ENCODE measurements at places on chromosomes 5 and 9.

- peak; percentile 42 for DNase-seq
Measured at GRCh38 chr9:110623462-110624025, 44.0 kb upstream of the SVEP1 start.

DNA sequence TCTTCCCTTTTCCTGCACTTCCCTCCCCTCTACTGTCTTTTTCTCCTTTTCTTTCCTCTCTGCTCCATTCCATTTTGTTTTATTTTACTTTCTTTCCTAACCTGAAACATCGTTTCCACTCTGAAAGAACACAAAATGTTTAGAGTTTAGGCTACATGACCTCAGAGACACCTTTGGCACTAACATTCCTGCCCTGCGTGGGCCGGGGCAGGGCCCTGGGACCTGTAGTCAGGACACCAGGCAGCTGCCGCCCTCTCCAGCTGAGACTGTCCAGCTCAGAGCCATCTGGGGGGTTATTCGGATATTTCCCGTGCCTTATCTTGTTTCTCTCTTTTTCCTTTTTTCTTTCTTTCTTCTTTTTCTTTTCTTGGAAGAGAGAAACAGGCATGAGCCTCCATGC is 58.3 kb upstream of the ERCC6L2 start:
- DNase-seq: no peak

DNA sequence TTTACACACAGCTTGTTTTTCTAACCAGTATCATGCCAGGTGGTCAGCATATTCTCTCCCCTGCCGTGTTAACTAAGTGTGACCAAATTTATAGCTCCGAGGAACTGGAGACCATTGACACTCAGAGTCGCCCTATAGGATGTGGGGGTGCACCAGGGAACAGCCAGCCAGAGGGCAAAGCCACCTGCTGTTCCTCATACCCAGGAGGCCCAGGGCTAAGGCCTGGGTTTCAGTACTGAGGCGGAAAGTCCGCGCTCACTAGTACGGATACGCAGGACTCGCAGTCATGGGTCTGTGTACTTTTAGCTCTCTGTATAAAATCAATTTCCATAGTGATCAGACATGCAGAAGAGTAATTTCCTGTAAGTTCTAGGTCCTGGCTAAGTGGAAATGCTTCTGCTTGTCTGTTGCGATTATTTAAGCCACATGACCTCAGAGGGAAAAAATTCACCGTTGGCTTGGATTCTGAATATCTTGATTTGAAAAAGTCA is 247.0 kb downstream of the AOPEP start:
- DNase-seq: no peak

DNA sequence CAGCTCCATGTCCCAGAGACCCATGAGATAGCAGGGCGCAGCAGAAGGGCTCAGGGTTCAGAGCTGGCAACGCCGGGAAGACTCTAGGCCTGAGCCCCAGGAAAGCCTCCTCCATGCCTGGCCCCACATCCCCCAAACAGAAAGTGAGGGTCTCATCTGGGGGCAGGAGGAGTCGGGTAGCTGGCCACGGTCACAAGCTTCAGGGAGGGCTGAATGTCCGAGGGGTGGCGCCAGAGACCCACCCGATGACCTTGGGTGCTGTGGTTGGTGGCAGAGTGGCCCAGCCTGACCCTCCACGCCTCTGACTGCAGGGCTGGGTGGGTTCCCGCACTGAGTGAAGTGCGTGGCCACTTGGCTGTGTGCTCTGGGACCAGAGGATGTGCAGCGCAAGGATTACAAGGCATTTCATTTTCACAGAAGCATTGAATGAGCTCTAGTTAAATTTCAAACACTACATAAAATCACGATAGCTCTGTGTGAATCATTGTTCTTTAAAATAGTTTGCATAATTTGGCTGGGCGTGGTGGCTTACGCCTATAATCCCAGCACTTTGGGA is 3.0 kb downstream of the C8G start:
- DNase-seq: peak; percentile 29

DNA sequence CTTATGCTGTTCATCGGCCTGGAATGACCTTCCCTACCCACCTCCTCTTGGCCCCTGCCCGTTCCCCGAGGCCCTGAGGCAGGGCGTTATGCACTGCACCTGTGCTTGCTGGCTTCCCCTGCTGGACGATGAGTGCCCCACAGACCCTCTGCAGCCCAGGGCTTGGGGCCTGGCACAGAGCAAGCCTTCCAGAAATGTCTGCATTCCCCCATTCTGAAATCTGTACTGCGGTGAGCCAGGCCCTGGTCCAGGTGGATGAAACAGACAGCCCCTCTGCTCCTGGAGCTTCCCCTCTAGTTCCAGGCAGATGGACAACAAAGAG is 35.0 kb downstream of the UNC5A start:
- DNase-seq: no peak

GRCh38 chr5:128974567-128974966 is 9.3 kb downstream of the SLC27A6 start:
- DNase-seq: no peak

DNA sequence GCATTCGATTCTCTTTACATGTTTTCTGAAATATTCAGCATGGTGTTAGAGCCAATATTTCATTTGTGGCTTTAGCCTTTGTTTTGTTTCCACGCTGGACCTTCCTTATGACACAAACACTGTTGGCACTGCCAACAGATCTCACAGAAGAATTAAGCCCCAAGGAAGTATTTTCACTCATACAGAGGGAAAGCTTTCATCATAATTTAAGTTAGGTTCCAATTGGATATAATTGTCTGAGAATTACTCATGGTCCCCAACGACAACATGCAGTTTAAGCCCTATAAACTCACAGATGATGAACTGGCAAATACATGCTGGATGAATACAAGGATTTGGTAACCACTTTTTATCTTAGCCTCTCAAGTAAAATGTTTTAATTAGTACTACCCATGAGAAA is 259.5 kb downstream of the EBF1 start:
- DNase-seq: no peak

DNA sequence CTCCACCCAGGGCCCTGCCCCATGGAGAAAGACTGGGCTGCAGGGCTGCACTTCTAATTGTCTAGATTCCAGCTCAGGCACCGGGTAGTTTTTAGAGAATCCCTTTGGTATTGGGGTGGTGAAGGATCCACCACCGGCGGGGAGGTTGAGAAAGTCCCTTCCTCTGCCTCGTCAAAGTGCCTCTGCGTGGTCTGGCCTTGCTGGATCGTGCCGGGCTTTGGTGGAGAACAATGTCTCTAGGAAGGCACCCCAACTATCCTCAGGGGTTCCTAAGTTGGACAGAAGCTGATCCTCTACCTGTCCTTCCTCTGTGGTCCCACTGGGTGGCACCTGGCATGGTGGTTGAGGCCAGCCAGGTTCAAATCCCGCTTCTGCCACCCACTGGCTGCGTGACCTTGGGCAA is 7.3 kb upstream of the AMBP start:
- no peak for DNase-seq

GRCh38 chr5:120375248-120375647 is 88.9 kb upstream of the PRR16 start:
- no peak for DNase-seq

GRCh38 chr9:88922091-88922490 is 69.2 kb upstream of the S1PR3 start:
- DNase-seq: peak; percentile 77

DNA sequence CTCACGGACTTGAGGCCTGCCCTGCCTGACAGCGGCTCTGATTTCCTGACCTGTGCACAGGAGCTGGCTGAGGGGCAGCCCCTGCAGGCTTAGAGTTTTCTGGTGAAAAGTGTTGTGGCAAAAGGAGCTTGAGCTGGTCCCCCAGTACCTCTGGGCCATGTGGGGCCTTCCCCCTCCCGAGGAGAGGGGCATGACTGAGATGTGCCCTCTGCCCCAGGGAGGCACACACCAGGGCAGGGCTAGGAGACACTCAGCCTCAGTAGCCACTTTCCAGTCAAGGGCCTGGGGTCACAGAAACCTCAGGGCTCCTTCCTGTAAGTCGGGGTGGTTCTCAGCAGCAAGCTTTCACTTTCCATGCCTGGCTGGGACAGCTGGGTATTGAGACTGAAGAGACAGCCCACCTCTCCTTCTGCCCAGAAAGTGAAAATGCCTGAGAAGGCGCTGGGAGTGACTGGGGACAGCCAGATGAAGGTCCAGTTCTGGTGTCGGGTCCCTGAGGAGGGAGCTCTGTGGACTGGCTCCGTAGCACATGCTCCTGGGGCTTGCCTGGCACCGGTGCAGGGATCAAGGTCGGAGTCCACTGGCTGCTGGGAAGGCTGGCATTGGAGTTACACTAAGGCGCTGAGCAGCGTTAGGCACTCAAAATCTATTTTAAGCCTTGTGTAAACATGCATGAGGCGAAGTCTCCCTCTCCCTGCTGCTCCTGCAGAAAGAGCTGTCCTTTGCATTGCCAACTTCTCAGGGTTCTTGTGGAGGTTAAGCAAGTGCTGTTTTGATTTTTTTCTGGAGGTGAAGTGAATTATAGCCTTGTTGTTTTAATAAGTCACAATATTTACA is 394.9 kb downstream of the GADD45G start:
- peak; percentile 83 for DNase-seq

DNA sequence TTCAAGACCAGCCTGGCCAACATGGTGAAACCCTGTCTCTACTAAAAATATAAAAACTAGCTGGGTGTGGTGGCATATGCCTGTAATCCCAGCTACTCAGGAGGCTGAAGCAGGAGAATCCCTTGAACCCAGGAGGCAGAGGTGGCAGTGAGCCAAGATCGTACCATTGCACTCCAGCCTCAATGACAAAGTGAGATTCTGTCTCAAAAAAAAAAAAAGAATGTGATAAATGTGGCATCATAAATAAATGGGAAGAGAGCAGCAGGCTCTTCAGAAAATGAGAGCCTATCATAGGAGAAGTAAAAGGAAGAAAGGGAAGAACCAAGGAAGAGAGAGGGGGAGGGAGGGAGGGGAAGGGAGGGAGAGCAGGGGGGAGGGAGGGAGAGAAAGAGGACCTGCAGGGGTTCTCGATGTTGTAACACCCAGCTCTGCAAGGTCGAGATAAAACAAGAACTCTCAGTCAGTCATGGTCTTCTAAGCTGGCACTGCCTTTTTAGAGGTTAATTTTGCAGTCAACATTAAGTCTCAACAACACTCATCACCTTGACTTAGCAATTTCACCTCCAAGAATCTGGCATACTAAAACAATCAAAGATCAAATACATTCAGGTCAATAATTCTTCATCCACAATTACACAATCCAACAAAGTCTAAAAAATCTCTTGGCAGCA is 68.7 kb upstream of the SIMC1 start:
- no peak for DNase-seq

DNA sequence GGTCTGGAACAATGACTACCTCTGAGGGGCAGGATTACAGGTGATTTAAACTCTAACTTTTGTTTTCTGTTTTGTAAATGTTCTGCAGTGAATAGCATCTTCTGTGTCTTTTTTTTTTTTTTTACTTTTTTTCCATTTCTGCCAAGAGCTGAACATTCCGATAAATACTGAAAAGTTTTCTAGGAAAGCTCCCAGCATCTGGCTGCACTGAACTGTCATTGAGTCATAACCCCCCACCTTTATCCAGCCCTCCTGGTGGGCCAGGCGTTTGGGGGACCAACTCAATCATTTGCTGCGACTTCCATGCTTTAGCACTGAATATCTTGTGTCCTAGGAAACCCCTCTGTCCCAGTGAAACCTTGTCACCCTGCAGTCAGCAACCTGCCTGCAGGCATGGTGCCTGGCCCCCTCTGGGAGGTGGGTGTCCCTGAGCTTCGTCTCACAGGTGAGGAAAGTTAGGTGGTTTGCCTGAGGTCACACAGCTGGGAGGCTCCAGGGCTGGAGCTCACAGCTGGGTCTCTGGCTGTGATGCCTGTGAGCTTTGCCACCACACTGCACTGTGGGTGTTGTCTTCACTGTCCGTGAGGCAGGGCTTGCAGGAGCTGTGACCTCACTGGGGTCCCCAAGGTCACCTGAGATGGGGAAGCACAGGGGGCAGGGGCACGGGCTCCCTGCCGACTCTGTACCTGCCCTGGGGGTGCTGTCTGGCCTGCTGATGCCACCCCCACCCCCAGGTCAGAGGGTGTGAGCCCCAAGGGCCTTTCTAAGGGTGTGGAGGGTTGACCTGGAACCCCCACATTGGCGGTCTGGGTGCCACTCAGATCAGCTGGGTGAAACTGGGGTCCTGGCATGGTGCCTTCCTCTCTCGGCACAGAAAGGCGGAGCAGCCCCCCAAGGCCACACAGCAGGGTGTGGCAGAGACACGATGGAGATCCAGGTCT is 14.1 kb downstream of the PLPP7 start:
- DNase-seq: no peak

DNA sequence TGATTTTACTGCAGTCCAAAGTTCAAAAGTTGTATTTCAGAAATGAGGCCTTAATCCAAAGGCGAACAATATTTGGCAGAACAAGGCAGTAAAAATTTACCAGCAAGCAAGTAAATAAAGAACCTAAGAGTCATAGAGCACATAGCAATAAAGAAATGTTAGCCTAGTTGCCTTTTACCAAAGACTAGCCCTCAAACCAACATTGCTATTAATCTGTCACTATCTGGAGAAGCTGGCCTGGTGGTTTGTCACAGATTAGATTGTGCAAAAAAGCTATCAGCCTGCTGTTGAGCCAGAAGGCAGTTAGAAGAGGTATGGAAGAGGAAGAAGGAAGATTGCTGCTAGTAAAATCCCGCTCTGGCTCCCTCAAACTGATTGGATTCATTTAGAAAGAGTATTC is 304.7 kb upstream of the KLF4 start:
- no peak for DNase-seq

DNA sequence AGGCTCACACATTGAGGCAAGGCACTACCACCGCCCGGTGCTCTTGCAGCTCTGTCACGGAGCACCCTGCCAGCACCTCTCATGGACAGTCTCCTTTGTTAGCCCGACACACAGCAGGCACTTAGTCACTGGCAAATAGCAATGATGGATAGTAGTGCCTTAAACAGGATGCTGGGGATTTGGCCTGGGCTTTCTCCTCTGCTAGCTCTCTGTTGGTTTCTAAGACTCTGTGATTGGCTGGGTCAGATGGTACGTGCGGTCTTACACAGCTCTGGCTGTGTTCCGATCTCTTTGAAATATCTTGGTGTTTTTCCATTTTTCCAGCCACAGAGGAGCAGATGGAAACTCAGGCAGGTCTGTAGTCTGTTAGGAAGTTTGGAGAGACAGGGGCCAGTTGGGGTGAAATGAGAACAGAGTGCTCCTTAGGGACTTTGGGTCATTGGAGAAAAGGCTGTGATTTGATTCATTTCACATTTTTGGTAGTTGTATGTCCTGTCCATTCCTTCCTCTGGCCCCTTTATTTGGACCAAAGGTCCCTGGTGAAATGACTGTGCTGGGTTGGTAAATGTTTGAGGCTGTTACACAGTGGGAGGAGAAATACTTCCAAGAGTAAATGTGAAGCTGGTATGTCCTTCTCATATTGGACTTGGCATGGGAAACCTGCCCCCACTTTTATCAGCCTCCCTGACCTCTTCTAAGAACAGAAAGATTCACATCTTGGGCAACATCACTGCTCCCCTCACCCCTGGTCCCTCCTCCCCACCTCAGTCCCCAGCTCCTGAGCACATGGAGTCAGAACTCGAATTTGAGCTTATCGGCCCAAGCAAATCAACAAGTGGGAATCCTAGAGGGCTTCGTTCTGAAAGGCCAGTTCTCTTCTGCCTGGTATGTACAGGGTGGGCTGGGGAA is 3.4 kb downstream of the SMIM3 start:
- DNase-seq: no peak

- DNase-seq: no peak
Measured at GRCh38 chr5:134445856-134446818, 34.5 kb upstream of the CDKN2AIPNL start.

Measured in activated CD4-positive, alpha-beta T cell treated with anti-CD3 and anti-CD28 coated beads, Interleukin-2, Interleukin-6, amounts not matched to agents 100 ng/mL and 50 ng/mL, durations not matched to agents 16 hours and 8 hours (primary cell).